ENCODE measurements at places on chromosomes 1 and 21.

- peak; percentile 2 for DNase-seq
Observed at GRCh38 chr21:45877171-45877438, 104.5 kb upstream of the COL6A1 start.

DNA sequence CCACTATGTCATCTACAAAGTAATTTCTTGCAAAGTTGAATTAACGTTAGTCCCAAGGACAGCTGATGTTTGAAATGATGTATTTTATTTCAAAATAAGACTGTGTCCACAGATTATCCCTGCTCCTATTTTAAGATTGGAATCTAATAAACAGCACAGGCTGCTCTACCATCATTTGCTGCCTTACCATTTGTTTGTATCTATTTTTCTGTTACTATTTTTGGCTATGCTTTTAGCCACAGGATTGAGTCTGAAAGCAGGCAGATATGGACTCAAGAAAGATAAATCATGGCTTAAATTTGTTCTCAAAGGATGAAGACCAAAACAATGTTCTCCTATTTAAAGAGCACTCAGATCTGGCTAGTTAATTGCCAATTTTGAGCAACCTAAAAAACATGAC lies 105.3 kb downstream of the RGS2 start:
- DNase-seq: no peak

DNA sequence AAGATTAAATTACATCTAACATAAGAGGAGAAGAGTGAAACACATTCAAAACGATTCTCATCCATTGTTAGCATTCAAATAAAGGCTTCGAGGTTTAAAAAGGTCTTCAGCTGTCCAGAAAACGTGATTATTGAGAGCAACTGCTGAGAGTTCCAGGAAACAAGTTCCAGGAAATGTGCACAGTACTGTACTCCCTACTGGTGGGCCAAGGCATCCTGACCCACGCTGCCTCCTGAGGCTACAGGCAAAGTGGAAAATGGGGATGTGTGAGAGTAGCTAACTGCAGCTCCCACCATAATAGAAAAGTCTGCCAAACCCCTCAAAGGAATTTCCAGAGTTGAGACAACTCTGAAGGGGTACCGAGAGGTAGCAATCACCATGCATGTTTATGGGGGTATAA lies 2.0 kb downstream of the VAV3 start:
- DNase-seq: no peak

GRCh38 chr1:113581323-113581722 lies 178.0 kb downstream of the PHTF1 start:
- DNase-seq: no peak

DNA sequence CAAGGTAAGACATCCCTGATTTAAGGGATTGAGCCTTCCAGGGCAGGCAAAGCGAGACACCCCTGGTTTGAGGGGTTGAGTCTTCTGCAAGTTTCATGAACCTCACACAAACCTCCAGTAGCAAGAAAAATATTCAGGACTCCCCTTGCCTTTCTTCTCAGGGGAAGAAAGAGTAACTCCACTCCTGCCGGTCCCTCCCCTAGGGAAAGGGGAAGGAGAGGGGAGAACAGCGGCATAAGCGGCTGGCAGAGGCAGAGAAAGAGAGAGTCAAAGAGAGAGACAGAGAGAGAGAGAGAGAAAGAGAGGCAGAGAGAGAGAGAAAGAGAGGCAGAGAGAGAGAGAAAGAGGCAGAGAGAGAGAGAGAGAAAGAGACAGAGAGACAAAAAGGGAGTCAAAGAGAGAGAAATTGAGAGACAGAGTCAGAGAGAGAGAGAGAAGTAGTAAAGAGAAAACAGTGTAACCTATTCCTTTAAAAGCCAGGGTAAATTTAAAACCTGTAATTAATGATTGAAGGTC lies 29.5 kb upstream of the CBR3 start:
- no peak for DNase-seq

- no peak for DNase-seq
Observed at GRCh38 chr1:41160498-41161110, 81.5 kb downstream of the SCMH1 start.

- DNase-seq: no peak
Observed at GRCh38 chr1:94992161-94992560, 65.3 kb upstream of the CNN3 start.

DNA sequence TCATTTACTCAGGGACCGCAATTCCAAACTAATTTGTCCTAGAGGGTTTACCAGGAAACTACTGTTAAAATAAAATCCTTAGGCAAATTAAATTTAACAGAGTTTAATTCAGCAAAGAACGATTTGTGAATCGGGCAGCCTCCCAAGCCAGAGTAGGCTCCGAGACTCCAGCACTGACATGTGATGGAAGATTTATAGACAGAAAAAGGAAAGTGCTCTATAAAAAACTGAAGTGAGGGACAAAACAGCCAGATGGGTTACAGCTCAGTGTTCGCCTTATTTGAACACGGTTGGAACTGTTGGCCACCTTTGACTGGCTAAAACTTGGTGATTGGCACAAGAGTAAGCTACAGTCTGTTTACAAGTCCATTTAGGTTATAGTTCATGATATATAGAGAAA lies 35.2 kb upstream of the RCSD1 start:
- no peak for DNase-seq

DNA sequence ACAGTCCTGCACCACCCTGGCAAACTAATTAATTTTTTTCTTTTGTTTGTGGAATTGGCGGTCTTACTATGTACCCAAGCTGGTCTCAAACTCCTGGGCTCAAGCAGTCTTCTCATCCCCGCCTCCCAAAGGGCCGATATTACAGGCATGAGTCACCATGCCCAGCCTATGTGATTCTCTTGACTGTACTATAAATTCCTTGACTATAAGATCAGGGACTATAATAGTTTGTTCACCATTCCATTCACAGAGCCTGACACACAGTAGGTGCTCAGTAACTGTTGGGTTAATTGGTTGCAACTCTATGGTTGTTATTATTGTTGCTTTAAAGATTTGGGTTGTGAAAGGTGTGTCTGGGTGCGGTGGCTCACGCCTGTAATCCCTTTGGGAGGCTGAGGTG lies 17.2 kb downstream of the DAP3 start:
- DNase-seq: no peak

GRCh38 chr1:201905234-201905890 lies 16.7 kb downstream of the SHISA4 start:
- no peak for DNase-seq

DNA sequence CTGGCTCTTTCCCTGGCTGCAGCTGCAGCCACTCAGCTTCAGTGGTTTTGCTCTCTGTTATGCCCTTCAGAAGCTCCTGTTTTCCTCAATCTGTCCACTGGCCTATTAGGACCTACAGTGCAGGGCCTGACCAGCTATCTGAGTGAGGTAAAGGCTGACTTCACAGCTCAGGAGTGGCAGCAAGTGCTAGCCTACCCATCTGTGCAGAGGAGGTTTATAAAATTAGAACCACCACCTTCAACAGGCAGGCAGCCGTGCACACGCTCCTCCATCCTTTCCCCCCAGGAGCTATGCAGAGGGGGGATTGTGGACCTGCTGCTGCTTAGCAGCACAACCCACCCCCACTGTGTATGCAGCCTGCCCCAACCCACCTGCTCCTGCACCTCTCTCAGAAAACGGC lies 8.3 kb downstream of the ADAR start:
- DNase-seq: no peak

GRCh38 chr1:245528258-245528635 lies 373.5 kb downstream of the KIF26B start:
- DNase-seq: no peak

- no peak for DNase-seq
Observed at GRCh38 chr21:38669186-38669585, 136.5 kb upstream of the ETS2 start.

GRCh38 chr1:40380817-40381216 lies 7.3 kb downstream of the SMAP2 start:
- DNase-seq: no peak

DNA sequence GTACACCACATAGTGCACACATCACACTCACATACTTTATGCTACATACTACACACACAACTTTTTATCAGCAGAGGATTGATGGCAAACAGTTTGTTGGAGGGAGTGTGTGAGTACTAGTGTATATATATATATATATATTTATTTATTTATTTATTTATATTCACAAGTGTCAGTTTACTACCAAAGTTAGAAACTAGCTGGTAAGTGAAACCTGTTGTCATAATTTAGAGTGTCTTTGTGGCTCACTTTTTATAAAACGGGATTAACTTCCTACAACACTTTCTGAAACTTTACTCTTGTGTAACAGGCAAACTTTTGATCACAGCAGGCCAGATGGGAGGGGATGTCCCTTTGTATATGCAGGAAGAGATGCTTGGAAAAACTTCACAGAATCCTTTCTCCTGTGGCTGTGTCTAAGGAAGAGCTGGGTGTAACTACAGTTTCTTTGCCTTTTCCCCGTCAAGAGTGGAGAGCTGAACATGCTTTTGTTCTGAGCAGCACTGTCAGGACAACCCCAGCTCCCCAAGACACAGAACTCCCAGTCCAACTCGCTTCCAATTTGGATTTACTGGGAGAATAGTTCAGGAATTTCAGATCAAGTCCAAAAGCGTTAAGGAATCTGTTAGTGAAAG lies 1.9 kb upstream of the SAMD13 start:
- DNase-seq: no peak

- DNase-seq: no peak
Observed at GRCh38 chr1:194225821-194226220, 1039.4 kb upstream of the B3GALT2 start.

GRCh38 chr1:172530000-172530399 lies 3.0 kb upstream of the SUCO start:
- no peak for DNase-seq

- no peak for DNase-seq
Observed at GRCh38 chr1:178092878-178093493, 918 bp upstream of the RASAL2 start.

DNA sequence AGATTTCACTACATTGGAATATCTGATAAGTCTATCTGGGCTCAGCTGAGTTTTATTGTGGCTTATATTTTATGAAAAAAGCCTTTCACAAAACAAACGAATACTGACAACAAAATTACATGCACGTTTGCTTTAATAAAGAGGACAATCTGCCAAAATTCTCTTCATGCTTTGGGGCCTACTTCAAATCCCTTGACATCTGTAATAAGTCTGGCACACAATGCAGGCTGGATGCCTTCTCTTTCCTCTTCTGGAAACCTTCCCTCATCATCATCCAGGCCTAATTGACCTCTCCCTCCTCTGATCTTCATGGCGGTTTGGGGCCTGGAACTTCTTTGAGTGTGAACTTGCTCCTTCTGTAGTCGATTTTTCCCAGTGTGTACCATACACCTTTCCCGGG lies 70.3 kb downstream of the MAP10 start:
- DNase-seq: no peak

DNA sequence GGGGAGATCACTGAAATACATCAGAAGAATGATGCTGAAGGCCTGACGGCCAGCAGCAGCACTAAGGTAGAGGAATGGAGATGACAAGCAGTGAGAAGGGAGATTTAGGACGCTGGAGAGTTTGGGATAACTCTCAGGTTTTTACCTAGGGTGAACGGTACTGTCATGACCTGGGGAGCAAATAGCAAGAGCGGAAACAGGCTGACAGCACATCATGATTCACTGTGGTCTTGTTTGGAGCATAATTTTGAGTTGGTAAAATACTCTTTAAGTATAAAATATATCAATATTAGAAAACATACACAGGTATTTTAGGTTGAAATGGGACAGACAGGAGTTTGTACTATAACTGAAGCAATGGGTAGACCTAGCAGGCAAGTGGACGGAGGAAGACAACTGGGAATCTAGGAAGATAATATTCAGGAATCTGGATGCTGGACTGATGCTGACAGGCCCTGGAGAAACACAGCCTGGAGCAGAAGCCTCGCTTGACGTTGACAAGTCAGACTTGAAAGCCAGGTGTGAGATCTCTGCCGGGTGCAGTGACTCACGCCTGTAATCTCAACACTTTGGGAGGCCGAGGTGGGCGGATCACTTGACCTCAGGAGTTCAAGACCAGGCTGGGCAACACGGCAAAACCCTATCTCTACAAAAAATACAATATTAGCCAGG lies 33.3 kb downstream of the ALG14 start:
- no peak for DNase-seq

GRCh38 chr1:43280692-43281091 lies 4.7 kb downstream of the C1orf210 start:
- no peak for DNase-seq
